ENCODE measurements at places on chromosomes 2 and 18.

GRCh38 chr18:25283781-25284180 is 68.2 kb downstream of the ZNF521 start:
- no peak overlapping the region for H3K4me3 ChIP-seq
- peaks cover 15% of the 10 kb centered on the region for H3K27me3 ChIP-seq
- no peak for DNase-seq
- H3K4me1 ChIP-seq, result no peaks in the 10 kb centered on the region

DNA sequence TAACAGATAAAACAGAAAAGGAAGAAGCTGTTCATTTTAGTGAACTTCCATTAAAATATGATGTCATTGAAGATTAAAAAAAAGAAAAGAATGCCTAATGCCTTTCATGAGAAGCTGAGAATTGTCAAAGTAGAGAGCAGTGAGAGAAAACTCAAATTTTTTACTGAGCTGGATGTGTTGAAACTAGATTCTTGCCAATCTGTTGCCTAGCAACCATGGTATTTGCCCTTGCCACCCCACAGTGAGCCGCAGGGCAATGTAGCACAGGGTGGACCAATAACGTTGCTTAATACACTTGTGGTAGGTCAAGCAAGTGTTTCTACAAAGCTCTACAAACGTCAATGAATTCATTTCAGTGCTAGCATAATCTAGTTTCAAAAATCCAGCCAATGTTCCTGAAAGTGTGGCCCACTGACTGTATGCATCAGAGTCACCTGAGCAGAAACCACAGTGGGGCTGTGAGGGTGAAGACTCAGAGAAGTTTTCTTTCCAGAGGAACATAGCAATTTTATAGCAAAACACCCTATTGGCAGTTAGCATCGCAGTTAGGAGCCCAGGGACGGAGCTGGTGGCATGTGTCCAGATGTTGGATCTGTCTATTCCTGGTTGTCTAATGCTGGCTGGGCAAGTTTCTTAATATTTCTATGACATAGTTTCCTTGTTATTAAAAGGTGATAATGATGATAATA is 132.2 kb downstream of the DOCK10 start:
- H3K36me3 ChIP-seq, result peaks cover 46% of the 10 kb centered on the region
- no peak overlapping the region for H3K4me3 ChIP-seq
- peak overlapping the region; percentile 84 for H3K27ac ChIP-seq
- H3K4me1 ChIP-seq, result peaks cover 52% of the 10 kb centered on the region
- DNase-seq, result peak; percentile 46
- no peaks in the 10 kb centered on the region for H3K27me3 ChIP-seq

- H3K27me3 ChIP-seq, result no peaks in the 10 kb centered on the region
- DNase-seq, result no peak
- H3K27ac ChIP-seq, result no peak overlapping the region
- peaks cover 43% of the 10 kb centered on the region for H3K36me3 ChIP-seq
Measured at GRCh38 chr2:230205721-230206120, 14.1 kb downstream of the SP110 start.

- no peak overlapping the region for H3K4me3 ChIP-seq
- no peak for DNase-seq
- H3K27ac ChIP-seq, result no peak overlapping the region
- H3K4me1 ChIP-seq, result no peaks in the 10 kb centered on the region
- no peaks in the 10 kb centered on the region for H3K36me3 ChIP-seq
Measured at GRCh38 chr2:239012228-239012627, 164.3 kb downstream of the TWIST2 start.

GRCh38 chr2:150167711-150168110 is 319.8 kb downstream of the RND3 start:
- H3K27ac ChIP-seq, result no peak overlapping the region
- no peaks in the 10 kb centered on the region for H3K27me3 ChIP-seq
- no peak overlapping the region for H3K4me3 ChIP-seq
- no peaks in the 10 kb centered on the region for H3K36me3 ChIP-seq
- H3K4me1 ChIP-seq, result no peaks in the 10 kb centered on the region

DNA sequence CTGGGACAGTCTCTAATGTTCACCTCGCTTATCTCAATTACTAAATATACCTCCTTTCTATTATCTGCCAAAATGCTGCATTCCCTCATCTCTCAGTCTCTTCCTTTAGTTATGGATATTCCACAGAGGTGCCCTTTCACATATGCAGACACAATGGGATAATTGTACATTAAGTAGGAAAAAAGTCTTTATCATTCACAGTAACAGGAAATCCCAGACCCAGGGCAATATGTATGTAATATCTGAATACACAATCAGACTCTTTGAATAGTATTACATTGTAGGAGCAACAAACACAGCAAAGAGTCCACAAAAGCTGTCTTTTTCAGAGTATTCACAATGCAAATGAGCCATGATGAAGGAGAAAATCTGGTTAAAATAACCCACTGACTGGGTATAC is 1399.0 kb upstream of the ZEB2 start:
- no peak for DNase-seq
- H3K4me3 ChIP-seq, result no peak overlapping the region
- H3K27ac ChIP-seq, result no peak overlapping the region
- no peaks in the 10 kb centered on the region for H3K36me3 ChIP-seq

All from activated naive CD8-positive, alpha-beta T cell treated with anti-CD3 and anti-CD28 coated beads for 36 hours (primary cell).